CD4-positive, alpha-beta T cell treated with Interleukin-2 at 100 ng/mL for 4 hours (primary cell): ENCODE measurements at places on chromosomes 6 and 20.

- DNase-seq, result no peak
Measured at GRCh38 chr6:105609375-105609991, 206.6 kb upstream of the PREP start.

DNA sequence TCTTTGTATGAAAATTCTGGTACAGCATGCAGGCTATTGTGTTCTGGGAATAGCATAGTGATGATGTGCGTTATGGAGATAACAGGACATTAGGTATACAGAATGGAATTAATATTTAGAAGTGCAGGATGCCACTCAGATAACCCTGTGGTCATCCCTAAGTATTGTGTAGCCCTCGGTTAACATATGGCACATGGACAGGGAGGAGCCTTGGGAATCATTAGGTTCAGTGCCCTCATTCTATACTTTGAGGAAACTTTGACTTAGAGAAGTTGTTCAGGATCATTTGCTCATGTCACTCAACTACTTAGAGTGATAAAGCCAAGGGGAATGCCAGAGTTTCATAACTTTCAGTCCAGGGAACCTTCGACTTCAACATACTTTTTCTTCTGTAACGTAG is 185.9 kb downstream of the UST start:
- DNase-seq, result no peak

GRCh38 chr6:142855893-142856623 is 88.9 kb downstream of the HIVEP2 start:
- no peak for DNase-seq

- DNase-seq, result no peak
Measured at GRCh38 chr20:14790190-14790589, 452.8 kb upstream of the FLRT3 start.

GRCh38 chr6:149459761-149460160 is 25.1 kb downstream of the ZC3H12D start:
- no peak for DNase-seq

DNA sequence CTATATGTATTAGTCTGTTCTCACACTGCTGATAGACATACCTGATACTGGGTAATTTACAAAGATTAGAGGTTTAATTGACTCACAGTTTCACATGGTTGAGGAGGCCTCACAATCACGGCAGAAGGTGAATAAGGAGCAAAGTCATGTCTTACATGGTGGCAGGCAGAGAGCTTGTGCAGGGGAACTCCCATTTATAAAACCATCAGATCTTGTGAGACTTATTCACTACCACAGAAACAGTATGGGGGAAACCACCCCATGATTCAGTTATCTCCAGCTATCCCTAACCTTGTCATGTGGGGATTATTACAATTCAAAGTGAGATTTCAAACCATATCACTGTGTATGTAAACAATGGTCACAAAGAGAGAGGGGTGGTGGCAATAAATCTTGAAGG is 6.6 kb downstream of the CST8 start:
- no peak for DNase-seq

- DNase-seq, result no peak
Measured at GRCh38 chr6:53868626-53869025, 73.8 kb downstream of the LRRC1 start.

- no peak for DNase-seq
Measured at GRCh38 chr20:40996326-40996725, 32.3 kb upstream of the TOP1 start.

DNA sequence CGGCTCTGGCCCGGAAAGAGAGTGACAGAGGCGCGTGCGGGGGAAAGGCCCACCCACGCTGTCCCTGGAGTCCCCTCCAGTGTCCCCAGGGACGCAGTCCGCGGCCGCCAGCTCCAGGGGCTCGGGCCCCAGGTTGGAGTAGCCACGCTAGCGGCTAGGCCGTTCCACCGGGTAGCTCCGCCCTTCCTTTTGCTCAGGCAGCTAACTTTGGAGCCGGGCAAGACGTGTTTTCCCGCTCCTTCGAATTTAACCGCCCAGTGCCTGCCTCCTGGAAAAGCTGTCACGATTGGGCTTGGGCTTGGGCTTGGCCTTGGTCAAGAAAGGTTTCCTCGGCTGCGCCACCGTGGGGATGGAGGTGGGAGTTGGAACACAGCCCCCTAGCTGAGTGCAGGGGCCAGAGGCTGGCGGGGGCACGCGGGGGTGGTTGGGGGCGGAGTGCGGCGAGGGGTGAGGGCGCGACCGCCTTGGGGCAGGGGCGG is 4.7 kb downstream of the LINC00237 start:
- DNase-seq, result no peak

DNA sequence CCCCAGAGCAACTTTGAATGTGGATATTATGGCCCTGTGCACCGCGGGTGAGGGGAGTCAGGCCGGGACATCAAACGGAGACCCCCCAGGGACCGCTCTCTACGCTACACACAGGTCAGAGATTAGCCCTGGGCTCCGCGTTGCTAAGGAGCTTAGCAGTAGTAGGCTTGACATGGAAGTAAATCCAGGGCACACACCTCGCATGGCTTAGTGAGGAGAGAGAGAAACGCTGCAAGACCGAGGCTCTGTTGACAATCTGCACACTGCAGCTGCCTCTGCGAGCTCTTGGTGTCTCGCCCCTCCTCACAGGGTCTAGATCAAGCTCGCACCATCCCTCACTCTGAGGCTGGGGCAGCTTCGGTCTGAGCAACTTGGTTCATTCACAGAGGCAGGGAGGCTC is 116.1 kb upstream of the CDH4 start:
- no peak for DNase-seq

- no peak for DNase-seq
Measured at GRCh38 chr6:150175586-150176151, 32.8 kb downstream of the PPP1R14C start.

DNA sequence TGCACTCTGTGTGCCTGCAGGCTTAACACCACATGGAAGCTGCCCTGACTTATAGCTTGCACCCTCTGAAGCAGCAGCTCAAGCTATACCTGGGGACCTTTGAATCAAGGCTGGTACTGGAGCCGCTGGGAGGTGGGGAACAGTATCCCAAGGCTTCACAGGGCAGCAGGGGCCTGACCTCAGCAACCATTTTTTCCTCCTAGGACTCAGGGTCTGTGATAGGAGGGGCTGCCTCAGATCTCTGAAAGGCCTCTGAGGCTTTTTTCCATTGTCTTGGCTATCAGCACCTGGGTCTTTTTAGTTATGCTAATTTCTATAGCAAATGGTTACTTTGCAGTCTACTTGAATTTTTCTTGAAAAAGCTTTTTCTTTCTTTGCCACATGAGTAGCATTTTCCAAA is 80.2 kb upstream of the OPRM1 start:
- no peak for DNase-seq

DNA sequence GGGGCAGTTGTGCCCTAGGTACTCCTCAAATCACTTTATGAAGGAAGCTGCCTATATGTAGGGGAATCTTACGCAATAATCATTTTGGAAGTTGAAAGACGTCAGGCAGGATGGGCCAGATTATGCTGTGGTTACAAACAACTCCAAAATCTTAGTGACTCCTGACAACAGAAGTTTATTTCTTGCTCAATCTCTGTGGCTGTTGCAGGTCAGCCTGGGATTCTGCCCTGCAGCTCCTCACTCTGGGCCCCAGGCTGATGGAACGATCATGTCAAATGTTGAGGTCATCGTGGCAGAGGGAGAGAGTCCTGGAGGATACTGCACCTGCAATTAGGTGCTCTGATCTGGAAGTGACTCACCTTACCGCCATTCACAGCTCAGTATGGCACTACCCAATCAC is 88.4 kb downstream of the ZDHHC14 start:
- no peak for DNase-seq

- DNase-seq, result no peak
Measured at GRCh38 chr6:143742955-143743255, 65.1 kb downstream of the PHACTR2 start.

DNA sequence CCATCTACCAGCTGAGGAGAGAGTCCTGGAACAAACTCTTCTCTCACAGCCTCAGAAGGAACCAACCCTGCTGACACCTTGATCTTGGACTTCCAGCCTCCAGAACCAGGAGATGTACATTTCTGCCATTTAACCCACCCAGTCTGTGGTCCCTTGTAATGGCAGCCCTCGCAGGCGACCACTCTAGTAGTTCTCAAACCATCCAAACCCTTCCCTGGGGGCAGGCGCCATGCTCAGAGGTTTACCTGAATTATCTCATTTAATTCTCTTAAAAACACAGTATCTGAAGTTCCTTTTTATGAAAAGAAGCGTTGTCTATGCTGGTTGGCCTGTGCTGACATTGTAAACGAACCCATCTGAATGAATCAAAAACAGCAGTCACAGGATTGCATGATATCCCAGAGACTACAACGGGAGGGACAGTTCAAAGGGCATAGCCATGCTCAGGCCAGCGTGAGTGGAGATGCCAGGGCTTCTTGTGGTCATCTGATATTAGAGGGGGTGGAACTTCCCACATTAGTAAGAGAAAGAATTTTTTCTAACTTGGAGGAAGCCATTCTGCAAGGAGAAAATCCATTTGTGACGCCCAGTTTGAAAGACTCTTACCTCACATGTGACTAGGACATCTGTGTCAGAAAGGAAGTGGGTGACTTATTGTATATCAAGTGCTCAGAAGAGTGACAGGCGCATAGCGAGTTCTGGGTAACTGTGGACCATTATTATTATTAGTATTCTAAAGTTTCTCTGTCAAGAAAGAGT is 17.2 kb upstream of the TAGAP start:
- peak; percentile 81 for DNase-seq

DNA sequence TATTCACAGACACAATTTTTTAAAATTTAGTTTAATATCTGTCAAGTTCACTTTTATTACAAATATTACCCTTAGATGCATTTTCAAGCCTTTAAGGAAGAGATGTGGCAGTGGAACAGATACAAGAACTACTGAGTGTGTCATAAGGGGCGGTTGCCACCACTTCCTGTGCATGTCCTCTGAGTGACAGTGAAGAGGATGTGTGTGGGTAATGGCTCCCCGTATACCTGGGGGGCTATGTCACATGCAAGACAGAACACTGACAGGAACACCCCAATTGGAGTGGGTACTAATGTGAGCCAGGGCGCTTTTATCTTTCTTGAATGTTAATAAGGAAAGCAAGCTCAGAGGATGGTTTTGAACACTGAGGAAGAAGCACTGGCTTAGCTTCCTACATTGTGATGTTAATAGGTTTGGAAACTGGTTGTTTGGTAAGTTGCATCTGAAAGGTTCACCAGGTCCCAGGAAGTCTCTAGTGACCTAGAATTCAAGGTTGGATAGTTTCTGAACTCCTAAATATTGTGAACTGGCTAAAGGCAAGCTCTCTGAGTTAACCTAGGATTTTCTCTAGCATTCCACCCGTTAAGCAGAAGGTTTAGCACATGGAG is 83.4 kb upstream of the ASF1A start:
- peak; percentile 81 for DNase-seq

DNA sequence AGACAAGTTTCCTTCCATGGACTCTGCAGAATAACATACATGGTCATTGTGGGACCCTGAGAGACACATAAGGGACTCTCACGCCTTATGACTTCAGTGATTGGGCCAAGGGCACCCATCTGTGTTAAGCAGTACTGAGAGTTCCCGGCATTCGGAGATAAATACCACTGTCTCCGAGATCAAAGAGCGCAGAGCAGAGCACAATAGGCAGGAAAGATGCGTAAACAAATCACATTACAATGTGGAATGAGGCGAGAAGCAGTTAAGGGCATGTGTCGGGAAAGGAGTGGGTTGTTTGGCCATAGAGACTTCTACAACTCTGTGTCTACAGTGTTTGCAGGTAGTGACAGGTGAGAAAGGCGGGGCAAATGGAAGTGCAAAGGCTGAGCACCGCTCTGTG is 57.6 kb downstream of the NRSN1 start:
- DNase-seq, result no peak

DNA sequence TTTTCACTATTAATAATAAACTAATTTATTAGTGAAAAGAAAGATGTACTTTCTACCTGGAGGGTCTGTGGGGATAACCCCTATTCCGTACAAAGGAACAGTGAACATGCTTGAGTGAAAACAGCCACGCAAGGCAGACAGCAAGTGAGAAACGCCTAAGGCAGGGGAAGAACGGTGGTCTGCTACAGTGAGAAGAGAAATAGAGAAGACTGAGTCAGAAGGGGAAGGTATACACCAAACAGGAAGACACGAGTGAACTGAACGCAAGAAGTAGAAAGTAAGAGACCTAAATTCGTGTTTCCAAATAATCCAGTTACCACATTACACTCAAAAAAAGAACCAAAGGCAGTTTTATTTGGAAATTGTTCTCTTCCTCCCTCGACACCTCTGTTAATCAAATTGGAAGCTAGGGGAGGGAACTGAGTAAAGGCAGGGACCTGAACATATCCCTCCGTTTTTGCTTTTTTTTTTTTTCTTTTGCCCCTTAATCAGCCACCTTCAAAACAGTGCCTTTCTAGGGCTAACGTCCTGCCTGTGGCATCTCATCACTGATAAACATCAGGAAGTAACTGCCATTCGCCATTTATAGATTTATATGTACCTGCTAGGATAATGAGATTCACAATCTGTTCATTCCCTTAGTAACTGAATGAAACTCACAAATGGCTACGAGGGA is 48.9 kb downstream of the ATXN1 start:
- peak; percentile 43 for DNase-seq

- DNase-seq, result no peak
Measured at GRCh38 chr6:26296857-26297648, 67.9 kb upstream of the BTN3A2 start.

- no peak for DNase-seq
Measured at GRCh38 chr20:19460386-19460785, 247.9 kb downstream of the SLC24A3 start.

DNA sequence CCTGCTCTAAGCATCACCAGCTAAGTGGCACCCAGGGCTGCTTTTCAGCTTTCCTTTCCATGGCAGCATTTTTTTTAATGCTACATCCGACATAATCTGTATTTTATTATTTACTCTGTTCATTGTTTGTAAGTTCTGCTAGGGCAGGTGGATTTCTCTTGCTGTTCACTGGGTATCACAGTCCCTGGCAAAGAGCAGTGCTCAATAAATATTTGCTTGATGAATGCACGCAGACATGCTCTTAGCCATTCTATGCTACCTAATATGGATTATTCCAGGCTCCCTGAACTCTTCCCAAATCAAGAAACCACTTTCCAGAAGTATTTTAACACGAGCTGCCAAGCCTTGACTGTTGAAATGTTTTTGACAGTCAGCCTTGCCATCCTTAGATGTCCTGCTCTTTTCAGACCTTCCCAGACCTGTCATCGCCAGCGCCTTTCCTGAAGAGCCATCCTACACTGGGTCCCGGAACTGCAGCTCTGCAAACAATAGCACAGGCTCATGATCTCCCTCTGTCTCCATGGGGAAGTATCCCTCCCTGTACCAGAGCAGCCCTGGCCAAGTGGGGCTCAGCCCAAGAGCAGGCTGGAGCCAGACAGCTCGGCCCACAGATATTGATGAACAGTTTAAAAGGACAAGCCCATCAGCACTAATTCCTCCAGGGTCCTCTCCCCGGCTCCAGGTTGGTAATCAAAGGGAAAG is 136.5 kb upstream of the CDH4 start:
- no peak for DNase-seq
